Stimulated activated CD4-positive, alpha-beta T cell treated with anti-CD3 and anti-CD28 coated beads, Interleukin-1b, Interleukin-23, amount 100 ng/mL, for 4 hours (primary cell): ENCODE measurements at places on chromosomes 7 and 10.

- DNase-seq, result no peak
These were observed 34.8 kb upstream of the ARHGAP22 start for GRCh38 chr10:48639632-48640031.

DNA sequence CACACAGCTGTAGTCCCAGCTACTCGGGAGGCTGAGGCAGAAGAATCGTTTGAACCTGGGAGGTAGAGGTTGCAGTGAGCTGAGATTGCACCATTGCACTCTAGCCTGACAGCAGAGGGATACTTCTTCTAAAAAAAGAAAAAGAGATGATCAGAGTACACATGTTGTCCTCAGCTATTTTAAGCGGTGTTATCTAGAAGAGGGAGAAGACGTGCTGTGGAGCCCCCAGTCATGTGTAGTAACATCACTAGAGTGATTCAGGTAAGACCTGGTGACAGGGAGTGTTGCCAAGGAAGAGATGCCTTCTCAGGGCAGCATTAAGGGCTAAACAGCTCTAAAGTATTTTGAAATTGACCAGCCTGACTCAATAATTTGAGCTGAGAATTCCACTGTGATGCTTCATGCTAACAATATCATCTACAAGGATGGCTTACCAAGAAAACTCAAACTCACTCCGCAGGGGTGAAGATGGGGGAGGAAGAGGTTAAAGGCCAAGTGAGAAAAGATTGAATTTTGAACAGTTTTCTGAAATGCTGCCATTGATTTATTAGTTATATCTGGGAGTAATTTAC lies 97.4 kb downstream of the KLF6 start:
- no peak for DNase-seq

GRCh38 chr10:5373307-5373706 lies 8.5 kb downstream of the UCN3 start:
- DNase-seq, result no peak

GRCh38 chr10:72252972-72253371 lies 20.8 kb upstream of the DDIT4 start:
- no peak for DNase-seq

GRCh38 chr7:55046582-55047342 lies 27.9 kb downstream of the EGFR start:
- DNase-seq, result no peak

DNA sequence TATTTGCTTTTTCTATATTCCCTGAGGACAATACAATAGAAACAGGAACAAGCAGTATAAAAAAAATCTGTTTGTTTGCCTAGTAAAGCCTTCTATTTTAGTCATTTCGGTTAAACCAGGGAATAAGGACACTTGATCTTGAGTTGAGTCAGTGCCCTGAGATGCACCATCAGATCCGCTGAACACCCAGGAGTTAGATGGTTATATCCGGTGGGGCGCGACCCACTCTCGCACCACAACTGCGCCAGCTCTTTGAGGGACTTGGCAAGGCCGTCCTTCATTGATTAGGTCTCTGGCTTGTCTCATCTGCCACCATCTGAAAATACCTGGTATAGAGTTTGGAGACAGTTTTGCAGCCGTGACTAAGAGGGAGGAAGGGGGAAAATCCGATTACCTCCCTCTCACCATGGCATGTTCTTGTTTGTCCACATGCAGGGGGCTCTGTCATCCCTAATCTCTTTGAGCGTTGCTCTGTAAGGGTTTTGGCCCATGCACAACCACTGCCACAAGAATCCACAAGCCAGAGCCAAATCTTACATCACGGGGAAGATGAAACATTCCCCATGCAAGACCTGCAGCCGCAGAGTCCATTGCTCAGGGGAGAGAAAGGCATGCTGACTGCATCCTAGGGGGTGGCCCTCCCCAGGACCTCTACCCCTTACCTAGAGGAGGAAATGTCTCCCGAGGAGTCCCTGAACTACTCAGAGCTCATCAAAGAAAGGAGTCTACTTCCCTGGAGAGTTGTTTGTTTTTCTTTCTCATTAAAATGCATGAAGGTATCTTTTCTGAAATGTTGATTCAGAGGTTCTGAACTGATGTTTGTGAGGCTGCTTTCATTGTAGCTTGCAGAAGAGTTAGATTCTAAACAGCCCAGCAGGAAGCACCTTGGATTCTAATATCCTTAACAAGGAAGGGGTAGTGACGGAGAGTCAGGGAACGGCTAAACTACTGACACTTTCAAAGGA lies 101.6 kb upstream of the FAM171A1 start:
- no peak for DNase-seq

GRCh38 chr7:121054925-121055324 lies 66.4 kb downstream of the CPED1 start:
- no peak for DNase-seq

GRCh38 chr10:12790270-12790669 lies 211.2 kb downstream of the CCDC3 start:
- DNase-seq, result no peak

DNA sequence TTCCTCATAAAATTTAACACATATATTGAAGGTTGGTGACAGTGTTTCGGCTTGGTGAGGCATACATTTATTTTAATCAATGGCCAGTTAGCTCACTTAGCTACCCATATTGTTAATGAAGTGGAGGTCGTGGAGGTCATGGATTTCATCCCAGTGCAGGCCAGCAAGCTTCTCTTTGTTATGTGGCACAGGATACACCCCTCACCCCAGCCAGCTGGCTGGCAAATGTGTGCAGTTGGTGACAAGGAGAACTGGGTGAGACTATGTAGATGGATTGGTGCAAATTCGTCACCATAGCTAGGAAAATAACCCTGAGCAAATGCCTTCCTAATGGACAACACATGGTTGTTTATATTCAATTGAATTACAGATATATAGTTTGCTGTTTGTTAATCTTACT lies 50.5 kb upstream of the FOXP2 start:
- no peak for DNase-seq

DNA sequence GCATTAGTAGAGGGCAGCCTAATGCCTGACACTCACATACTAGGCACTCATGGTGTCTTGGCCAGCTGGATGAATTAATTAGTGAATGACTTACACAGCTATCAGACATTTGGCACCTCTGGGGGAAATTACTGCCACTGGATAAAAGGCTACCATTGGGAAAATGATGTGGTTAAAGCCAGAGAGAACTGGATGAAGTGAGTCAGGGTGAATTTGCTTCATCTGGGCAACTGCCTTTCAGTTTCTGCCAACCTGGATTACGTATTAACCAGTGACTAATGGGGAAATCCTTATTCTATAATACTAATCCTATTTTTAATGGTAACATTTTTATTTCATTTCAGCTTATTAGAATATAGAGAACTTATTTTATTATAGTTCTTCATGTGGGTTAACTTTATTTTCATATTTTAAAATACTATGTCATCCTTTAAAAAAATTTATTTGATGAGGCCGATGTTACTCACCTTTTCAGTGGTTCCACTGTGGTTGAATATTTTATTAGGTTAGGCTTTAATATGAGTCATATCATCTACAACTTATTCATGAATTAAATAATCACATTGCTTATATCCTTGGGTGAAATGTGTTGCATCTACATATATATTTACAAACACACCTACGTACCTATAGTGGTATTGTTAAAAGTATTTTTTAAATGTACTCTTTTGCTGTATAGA lies 85.6 kb upstream of the CAPZA2 start:
- DNase-seq, result no peak

DNA sequence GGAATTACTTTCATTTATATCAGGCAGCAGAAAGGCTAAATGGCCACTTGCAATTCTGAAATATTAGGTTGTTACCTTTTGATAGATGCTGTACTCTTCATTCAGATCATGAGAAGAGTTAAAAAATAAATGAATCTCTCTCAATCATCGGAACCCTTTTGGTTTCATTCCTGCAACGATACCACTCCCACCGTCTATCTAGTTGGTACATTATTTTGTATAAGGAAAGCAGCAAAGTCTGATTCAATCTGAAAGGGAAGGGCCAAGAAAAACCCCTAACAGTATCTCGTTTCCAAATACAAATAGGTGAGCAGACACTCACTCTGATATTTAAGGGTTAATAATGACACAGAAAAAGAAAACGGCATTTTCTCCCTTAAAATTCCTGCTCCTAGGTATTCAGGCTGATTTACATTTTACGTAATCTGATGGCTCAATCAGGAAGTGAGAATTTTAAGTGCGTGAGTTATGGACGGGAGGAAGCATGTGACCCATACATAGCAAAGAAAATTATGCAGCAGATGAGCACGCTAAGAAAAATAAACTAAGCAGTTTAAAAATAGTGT lies 209.4 kb upstream of the KLF14 start:
- no peak for DNase-seq

DNA sequence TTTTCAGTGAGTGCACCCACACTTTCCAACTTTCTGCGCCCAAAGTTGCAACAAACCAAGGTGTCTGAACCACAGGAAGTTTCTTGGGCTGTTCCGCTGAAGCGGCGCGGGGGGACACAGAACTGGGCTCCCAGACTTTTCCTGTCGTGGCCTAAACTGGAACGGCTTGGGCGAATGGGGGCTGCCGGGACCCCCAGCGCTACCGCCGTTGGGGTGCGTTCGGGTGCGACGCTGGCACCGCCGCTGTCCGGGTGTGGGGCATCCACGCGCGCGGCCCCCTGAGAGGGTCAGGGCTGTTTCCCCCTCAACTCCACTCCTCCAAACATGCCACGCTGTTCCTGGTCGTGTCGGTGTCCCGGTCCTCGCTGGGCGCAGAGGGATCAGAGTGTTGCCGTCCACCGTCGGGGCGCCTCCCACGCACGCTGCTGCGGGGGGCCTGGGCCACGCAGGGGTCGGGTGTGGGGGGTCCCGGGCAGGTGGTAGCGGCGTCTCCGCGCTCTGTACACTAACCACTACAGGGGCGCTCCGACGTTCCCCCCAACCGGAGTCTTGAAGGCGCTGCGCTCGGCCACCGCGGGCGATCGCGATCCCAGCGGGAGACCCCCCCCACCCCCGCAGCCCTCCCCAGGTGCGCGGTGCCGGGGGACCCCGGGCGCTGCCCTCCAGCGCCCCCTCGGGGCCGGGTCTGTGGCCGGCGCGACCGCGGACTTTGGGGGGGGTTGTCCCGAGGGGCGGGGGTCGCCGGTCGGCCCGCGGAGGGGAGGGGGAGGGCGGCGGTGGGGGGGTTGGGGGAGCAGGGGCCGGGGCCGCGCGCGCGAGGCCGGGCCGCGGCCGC lies 2.2 kb upstream of the CUX1 start:
- DNase-seq, result peak; percentile 63

- no peak for DNase-seq
These were observed 20.7 kb upstream of the ADRB1 start for GRCh38 chr10:114022766-114023597.

DNA sequence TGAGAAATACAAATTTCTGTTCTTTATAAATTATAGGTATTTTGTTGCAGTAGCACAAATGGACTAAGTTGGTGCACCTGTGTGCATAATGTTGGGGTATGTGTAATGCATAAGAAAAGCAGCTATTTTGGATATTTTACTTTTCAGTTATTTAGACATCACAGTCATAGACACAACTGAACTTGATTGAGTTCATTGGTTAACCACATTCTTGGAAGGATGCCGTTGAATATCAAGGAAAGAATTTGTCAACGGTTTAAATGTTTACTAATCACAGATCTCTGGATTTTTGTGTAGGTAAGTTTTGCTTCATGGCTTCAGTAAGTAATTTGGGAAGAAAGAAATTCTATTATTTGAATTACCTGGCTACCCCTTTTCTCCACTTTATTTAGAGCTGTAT lies 4.1 kb downstream of the OTUD1 start:
- no peak for DNase-seq

DNA sequence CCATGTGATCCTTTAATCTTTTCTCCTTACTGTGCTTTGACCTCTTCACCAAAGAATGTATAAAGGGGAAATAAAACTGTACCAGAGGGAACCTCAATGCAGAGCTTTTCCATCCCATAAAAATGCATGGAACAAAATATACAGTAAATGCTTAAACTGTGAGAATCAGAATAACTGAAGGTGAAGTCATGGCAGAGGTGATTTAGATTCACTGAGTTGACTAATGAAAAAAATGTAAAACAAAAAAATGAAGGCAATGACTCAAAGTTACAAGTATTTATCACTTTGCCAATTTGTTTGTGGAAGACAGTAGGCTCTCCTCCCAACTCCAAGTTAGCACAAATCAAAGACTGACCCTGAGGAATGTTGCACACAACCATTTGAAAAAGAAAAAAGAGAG lies 1331.6 kb upstream of the SORCS1 start:
- DNase-seq, result no peak

DNA sequence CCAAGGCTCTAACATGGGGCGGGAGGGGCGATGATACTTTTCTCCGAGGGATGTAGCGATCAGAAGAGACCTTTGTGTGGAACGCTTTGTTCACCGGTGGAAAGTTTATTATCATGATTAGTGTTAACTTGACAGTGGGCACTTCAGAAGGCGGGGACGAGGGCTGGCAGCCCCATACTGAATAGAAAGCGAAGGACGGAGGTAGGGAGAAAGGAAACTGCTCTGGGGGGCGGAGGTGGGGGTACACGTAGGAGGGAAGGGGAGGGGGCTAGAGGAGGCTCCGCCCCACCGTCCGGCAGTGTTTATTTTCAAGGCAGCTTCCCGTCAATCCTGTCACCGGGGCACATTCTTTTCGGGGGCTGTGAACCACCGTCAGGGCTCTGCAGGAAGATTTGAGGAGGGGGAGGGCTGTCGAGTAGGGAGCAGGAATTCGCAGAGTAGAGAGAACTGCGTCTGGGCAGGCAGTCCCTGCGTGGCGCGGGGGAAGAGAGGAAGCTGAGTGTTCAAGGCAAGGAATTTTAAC lies 9.4 kb upstream of the NKX2-3 start:
- DNase-seq, result no peak

DNA sequence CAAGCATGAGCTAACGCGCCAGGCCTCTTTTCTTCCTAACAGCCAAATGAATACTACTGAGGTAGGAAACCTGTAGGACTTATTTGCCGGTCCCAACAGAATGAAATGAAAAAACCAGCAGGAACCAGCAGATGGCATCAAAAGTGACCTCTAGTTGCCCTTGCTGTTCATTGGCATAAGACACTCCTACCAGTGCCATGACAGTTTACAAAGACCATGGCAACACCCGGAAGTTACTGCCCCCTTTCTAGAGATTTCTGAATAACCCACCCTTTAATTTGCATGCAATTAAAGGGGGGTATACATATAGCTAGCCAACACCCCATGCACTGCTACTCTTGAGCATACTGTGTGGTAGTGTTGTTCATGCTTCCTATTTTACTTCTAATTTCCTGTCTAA lies 65.2 kb downstream of the ATE1 start:
- no peak for DNase-seq

GRCh38 chr10:123355748-123356481 lies 201.7 kb downstream of the BUB3 start:
- no peak for DNase-seq

DNA sequence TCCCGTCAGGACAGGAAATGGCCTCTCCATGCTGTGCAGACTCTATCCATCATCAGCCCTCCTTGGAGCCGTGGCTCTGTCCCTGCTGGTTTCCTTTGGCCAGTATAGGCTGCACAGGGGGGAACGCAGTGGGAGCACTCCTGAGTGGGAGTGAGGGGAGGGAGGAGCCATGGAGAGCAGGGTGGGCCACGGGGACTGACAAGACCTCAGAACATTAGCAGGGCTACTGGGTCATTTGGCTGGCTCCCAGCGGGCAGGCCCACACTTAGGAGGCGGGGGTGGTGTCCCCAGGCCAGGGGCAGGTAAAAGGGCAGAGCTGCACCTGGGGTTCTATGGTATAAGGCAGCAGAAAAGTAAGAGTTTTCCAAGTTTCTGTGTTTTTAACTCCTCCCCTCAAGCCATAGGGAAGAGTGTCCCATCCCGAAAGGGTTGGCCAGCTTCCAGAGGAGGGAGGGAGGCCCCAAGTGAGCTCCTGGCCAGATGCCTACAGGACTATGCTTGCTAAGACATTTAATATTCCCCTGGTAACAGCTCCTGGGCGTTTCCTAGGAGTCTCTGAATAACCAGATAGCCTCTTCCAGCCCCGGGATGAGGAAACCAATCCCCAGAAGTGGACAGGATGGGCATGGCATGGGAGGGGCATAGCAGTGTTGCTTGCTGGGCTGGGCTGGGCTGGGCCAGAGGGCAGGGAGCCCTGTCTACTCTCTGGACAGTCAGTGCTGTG lies 5.5 kb upstream of the OPN4 start:
- DNase-seq, result no peak
